ENCODE measurements at places on chromosomes 3 and 15. TPM values are rescaled to one million over a fixed set of nuclear protein-coding genes. Genes with fewer than 3 reads are reported as not detected.

Gene TMIE
- 1.5 TPM for total RNA-seq

Gene C2CD4A
- 0.79 TPM for total RNA-seq

Gene TIMP4
- total RNA-seq, result 6.2 TPM

Gene C3orf62
- 6.1 TPM for total RNA-seq

Gene GPR171
- total RNA-seq, result 0.79 TPM

Gene KIF15
- 14.0 TPM for total RNA-seq

Gene NRROS
- total RNA-seq, result 3.0 TPM

Gene C15orf61
- 11.5 TPM for total RNA-seq

Gene ANAPC13
- total RNA-seq, result 99.0 TPM

Gene HIGD2B
- not detected for total RNA-seq

Gene SPESP1
- total RNA-seq, result 7.6 TPM

Gene SLC28A2
- not detected for total RNA-seq

Gene CFAP100
- total RNA-seq, result 16.6 TPM

Gene GABRB3
- total RNA-seq, result 28.7 TPM

Gene CFAP92
- 1.1 TPM for total RNA-seq

Gene LRRC49
- 32.5 TPM for total RNA-seq

Gene IFT80
- total RNA-seq, result 50.4 TPM

Gene P2RY14
- total RNA-seq, result 6.1 TPM

Gene NIPA2
- 55.0 TPM for total RNA-seq

Gene NEK11
- 42.1 TPM for total RNA-seq

Gene MYH15
- total RNA-seq, result 1.2 TPM

Gene CHST14
- total RNA-seq, result 5.4 TPM

Gene TM4SF18
- total RNA-seq, result 17.1 TPM

Gene TMEM108
- 6.6 TPM for total RNA-seq

Gene GAP43
- total RNA-seq, result 144 TPM

Gene CDCP1
- 0.99 TPM for total RNA-seq

Gene GADL1
- 0.79 TPM for total RNA-seq

Gene SLC24A5
- 1.2 TPM for total RNA-seq
